ENCODE measurements at places on chromosomes 6 and 20.

- DNase-seq, result no peak
These were observed 101.7 kb upstream of the ADGRB3 start for GRCh38 chr6:68533339-68533795.

- DNase-seq, result no peak
These were observed 141.6 kb upstream of the SHLD1 start for GRCh38 chr20:5608442-5609161.

- DNase-seq, result no peak
These were observed 488.5 kb upstream of the MAP3K7 start for GRCh38 chr6:91075244-91075976.

GRCh38 chr20:15039088-15039752 is 701.8 kb upstream of the FLRT3 start:
- no peak for DNase-seq

DNA sequence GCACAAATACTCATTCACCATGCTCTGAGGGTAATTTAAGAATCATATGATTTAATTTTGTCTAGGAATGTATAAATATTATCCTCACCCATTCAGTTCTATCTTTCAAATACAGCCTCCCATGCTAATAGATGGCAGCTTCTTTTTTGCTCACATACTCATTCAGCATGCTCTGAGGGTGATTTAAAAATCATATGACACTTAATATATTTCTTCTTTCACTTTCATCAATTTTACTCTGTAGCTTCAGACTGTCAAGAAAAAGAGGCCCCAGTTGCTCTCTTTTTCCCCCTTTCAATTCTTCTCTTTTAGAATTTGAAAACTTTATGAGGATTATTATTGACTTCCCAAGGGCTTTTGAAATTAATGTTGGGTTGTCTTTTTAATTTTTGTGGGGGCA is 161.7 kb upstream of the LAMP5 start:
- no peak for DNase-seq

GRCh38 chr6:157227202-157228166 is 95.8 kb downstream of the TMEM242 start:
- no peak for DNase-seq

- no peak for DNase-seq
These were observed 8.7 kb downstream of the NUDT3 start for GRCh38 chr6:34383656-34384320.

- no peak for DNase-seq
These were observed 298.1 kb upstream of the FOXQ1 start for GRCh38 chr6:1013656-1014430.

DNA sequence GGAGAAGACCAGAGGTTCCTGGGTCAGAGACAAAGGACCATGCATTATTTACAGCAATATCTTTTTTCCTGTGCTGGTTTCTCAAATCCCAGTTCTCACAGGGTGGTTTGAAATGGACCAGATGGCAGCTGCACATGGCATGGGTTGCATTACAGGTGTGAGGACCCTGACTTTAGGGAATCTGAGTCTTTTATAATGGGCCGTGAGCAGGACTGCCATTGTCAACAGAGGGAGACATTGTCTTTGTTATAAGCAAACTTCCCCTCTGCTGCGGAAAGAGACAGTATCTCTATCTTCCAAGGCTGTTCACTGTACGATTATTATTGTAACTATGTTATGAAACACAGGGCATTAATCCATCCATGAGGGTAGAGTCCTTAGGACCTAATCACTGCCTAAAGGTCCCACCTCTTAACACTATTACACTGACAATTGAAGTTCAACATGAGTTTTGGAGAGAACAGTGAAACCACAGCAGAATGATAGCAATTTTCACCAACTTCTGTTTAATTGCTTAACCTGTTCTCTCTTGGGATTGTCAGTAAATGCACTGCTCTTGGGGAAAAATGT is 156.1 kb upstream of the AGPAT4 start:
- no peak for DNase-seq

DNA sequence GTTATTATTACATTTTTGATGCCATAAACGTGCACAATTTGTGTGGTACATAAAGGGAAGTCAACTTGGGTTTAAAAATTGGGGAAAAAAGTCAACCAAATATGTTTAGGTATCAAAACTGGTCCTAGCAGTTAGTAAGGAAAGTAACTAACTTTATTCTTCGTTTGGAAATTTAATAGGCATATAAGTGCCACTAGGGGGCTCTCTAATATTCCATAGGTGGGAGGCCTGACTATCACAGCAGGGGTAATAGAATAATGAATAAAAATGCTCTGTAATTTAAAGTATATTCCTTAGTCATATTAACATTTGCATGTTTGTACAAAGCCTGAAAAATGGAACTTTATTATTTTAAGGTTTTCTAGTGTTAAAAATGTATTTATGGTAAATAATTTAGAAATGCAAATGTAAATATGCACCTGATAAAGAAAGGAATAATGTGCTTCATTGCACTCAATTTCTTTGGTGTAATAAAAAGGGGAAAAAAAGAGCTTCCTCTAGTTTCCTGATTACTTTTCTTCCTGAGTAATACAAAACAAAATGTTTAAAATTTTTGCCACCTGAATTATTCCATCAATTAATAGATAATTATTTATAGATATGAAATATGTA is 125.7 kb upstream of the HDAC2 start:
- peak; percentile 42 for DNase-seq

GRCh38 chr20:57693002-57693582 is 16.7 kb downstream of the PMEPA1 start:
- DNase-seq, result no peak

GRCh38 chr6:140050101-140050995 is 675.9 kb upstream of the CITED2 start:
- DNase-seq, result peak; percentile 49

DNA sequence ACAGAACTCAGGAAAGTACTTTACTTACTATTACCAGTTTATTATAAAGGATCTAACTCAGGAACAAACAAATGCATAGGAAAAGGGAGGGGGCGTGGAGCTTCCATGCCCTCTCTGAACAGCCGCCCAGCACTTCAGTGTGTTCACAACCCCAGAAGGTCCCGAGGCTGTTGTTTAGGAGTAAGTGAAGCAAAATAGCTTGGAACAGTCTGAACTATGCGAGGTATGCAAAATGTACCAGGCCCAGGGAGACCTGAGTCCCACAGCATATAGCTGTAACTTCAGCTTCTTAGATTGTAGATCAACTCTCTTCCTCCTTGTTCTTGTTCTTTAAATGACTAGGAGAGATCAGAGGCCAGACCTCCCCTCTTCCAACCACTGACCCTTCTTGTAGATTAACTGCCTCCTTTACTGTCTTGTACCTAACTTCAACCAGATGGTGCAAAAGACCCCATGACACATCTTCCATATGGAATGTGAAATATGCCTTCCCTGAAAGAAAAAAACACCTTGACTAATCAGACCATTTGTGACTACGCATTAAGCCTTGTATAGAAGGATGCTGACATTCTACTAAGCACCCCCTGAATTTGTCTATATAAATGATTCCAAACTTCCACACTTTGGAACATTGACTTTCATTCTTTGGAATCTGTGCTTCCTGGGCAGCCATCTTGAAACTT is 98.8 kb upstream of the SNX9 start:
- peak; percentile 44 for DNase-seq

DNA sequence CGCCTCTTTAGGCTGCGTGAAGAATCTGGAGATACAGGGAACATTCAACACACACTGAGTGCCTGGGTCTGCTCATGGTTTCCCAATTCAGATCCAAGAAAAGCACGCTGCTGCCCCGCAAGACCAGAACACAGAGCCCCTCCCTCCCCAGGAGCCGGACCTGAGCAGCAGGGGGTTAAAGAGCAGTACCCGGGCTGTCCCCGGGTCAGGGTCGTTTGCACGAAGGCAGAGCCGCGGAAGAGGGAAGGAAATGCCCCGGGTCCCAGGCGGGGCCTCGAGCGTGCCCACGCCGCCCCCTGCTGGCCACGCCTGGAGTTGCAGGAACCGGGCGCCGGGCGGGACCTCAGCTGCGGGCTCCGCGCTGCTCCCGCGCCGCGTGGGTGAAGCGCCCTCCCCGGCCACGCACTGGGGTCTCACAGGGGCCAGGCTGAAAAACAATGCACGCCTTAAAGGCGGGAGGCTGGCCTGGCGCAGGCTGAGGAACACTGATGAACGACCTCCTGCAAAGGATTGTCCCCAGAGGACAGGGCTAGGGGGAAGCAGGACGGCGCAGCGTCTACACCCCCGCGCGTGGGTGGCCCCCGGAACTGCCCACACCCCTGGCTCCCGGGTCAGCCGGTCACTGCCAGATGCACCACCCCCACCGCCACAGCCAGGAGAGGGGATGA is 48.9 kb downstream of the ANKRD60 start:
- peak; percentile 43 for DNase-seq

DNA sequence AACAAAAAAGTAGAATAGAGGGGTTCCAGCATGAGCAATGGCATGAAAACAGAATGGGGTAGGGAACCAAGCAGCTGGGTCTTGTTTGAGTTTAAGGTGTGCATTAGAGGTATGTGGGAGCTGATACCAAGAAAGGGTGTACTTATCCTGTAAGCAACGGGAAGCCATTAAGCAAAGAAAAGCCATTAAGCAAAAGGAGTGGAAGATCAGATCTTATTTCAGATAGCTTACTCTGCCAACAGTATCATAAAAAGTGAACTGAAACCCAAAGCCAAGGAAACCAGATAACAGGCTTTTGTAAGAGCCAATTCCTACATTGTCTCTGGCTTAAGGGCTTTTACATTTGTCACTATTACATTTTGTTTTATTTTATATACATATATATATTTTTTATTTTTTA is 21.3 kb upstream of the BEND6 start:
- DNase-seq, result no peak

GRCh38 chr6:154852687-154853086 is 119.5 kb downstream of the SCAF8 start:
- DNase-seq, result no peak
